ENCODE measurements at places on chromosomes 3 and 15.

DNA sequence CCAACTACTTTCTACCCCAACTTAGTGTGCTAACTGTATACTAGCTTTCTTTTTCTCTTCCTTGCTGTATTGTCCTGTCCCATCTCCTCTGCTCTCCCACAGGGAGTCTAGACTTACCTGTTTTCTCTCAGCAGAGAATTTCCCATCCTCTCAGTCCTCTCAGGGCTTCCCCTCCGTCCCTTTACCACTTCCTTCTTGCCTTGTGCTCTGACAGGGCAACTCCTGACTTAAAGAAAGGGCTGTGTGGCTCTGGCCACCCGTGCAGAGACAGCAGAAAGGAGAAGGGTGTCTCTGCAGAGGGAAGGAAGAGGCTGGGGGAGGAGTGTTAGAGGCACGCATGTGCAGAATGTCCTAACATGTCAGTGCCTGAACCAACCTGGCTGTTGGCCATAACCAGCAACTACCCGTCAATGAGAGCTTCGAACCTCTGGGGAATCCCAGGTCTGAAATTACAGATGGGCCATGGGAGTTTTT is at the start of gene GCSAM:
Gene GCSAM (minus strand): TSS at position 274 of the 474 bp plus-strand sequence. CDS start 128 bp downstream, at position 146.
- peak; percentile 56 for DNase-seq

- no peak for DNase-seq
These were observed 181.6 kb downstream of the MEGF11 start for GRCh38 chr15:66071921-66072295.

DNA sequence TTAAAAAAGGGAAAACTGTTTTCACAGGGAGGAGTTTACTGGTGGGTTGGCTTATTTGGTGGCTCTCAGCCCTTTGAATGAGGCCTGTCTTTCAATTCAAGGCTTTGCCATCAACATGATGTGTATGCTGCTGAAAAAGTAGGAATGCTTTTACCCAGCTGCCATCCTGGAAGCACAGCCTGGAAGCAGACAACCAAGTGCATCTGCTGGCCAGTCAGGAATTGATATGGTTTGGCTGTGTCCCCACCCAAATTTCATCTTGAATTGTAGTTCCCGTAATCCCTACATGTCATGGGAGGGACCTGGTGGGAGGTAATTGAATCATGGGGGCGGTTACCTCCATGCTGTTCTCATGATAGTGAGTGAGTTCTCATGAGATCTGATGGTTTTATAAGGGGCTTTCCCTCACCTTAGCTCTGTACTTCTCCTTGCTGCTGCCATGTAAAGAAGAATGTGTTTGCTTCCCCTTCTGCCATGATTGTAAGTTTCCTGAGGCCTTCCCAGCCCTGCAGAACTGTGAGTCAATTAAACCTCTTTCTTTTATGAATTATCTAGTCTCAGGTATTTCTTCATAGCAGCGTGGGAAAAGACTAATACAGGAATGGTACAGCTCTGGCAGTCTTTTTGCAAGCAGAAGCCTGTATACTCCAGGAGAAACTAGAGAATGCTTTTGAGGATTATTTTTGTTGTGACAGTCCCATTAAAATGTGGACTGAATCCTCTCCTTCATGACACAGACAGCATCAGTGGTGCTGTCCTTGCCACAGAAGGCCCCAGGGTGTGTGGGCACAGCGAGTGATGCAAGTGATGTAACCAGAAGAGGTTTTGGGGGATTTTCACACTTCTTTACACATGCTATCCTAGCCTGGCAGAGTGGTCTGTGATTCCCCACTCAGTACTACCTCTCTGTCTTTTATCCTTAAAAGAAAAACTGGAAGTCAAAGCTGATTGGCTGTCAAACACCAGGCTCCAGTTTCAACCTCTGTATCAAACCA is 20.0 kb downstream of the PLCL2 start:
- no peak for DNase-seq

DNA sequence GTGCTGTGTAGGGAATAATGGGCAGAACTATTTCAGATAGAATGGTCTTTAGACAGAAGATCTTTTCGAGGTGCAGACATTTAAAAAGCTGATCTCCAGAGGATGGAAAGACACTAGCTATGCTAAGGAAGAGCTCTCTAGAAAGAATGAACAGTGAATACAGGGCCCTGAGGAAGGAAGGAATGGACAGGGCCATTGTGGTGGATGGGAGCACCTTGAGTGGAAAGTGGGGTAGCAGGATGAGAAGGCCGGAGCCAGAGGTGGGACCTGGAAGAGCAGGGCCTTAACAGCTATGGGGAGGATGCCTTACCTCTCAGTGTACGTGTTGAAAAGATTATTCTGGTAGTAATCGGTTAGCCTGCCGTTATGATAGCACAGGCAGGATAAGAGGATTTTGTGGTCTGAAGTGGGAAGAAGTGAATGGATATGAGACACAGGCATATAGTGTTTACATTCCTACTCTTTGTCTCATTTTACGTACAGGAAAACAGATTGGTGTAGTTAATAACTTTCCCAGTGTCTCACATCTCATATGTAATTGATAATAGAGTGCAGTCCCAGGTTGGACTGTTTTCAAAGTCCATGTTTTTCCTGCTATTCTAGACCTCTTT is 172.4 kb downstream of the KLHL25 start:
- no peak for DNase-seq

GRCh38 chr15:40048211-40048792 is 9.3 kb upstream of the SRP14 start:
- no peak for DNase-seq

GRCh38 chr3:128996200-128996599 is 2.3 kb upstream of the CFAP92 start:
- no peak for DNase-seq
